CD4-positive, alpha-beta T cell treated with Interleukin-21 for 1 hour (primary cell): ENCODE measurements at places on chromosomes 16 and 17.
A peak's percentile ranks its signal among the peaks of the same experiment; 100 is the strongest.

GRCh38 chr16:8740775-8741355 is 56.6 kb downstream of the TMEM186 start:
- no peak for DNase-seq

DNA sequence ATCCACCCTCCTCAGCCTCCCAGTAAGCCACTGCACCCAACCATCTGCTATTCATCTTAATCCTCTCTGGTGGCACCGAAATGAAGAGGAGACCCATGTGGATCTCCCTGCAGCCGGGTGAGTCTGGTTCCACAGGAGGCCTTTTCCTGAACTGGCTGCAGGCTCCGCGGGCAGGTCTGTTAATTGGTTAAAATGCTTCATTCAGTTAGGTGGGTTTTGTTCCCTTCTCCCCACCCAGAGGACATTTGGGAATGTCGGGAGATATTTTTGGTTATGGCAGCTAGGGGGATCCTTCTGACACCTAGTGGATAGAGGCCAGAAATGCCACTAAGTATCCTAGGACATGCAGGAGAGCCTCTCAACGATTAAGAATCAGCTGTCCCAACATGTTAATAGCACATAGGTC is 16.7 kb downstream of the C16orf54 start:
- no peak for DNase-seq

DNA sequence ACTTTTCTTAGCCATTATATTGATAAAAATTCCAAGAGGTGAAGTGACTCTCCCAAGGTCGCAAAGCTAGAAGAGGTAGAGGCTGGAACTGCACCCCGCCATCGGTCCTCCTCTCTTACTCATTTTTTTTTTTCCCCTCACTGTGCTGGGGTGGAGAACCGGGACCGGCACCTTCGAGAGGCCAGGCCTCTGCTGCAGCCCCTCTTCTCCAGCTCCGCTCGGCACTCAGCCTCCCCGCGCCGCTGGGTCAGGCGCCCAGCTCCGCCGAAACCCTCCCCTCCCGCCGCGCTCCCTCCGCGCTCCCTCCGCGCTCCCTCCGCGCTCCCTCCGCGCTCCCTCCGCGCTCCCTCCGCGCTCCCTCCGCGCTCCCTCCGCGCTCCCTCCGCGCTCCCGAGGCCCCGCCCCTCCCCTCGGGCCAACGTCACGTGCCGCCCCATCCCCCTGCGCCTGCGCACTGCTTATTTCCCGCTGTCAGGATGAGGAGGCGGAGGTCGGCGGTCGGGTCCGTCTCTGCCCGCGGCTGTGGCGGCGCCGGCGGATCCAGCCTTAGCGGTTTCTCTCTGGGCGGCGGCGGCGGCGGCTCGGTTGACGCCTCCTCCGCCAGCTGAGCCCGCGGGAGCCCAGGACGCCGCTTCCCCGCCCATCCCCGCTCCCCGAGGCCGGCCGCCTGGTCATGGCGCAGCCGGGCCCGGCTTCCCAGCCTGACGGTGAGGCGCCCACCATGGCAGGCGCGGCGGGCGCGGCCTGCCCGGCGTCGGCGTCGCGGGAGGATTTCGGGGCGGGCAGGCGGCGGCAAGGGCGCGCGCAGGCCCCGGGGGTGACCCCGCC is at the start of gene RABEP1:
Gene RABEP1, plus strand, starts transcription at position 471 of the 828 bp plus-strand sequence. Its CDS starts 203 bp downstream, at position 674.
- peak; percentile 96 for DNase-seq

DNA sequence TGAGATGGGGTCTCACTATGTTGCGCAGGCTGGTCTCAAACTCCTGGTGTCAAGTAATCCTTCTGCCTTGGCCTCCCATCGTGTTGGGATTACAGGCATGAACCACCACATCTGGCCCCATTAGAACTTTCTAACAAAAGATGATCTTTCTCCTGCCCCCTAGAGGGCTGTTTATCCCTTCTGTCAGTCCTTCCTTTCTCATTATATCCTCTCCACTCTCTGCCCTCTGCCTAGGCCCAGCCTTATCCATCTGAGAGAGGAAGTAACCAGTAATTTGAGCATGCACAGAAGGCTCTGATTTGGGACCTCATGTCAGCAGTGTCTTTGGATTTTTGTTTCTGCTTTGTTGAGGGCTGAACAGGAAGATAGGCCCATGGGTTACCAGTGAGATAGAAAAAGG is 4.4 kb upstream of the DHX40 start:
- DNase-seq = peak; percentile 17

DNA sequence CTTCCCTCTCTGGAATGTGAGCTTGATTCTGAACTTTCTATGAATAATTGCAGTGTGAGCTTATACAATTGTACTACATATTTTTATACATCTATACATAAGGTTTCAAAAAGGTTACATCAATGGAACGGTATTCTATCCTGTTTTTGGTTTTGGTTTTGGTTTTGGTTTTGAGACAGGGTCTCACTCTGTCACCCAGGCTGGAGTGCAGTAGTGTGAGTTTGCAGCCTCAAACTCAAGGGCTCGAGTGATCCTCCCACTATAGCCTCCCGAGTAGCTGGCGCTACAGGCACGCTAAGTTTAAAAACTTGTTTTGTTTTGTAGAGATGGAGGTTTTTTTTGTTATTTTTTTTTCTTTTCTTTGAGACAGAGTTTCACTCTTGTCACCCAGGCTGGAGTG is 1.1 kb downstream of the CTRB1 start:
- peak; percentile 30 for DNase-seq

DNA sequence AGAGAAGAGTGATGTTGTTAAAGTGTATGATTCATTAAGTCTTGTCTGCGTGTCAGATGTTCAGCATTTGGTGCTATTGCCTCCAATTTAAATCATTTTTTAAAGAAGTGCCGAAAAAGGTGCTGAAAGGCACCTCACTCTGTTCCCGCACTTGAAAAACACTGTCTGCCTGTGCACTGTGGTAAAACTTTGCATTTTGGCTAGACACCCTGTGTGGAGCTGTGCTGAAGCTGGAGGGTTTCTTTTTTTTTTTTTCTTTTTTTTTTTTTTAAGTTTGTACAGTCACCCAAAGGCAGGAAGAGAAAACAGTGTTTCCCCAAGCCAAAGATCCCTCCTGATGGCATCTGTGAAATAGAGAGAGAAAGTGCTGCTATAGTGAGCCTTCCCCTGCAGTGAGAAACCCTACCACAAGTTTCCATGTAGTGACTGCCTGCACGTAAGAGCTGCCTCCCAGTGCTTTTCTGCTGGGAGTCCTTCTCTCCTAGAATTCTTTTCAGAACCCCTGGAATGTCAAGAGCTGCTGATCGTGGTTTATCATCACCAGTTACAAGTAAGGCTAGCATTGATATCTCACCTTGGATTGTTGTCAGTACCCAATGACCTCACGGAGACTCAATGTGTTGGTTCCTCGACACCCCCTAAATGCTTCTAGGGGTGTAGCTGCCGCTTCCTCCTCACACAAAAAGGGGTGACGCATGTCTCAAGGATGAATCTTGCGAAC is 116.0 kb upstream of the SOX9 start:
- DNase-seq = no peak

DNA sequence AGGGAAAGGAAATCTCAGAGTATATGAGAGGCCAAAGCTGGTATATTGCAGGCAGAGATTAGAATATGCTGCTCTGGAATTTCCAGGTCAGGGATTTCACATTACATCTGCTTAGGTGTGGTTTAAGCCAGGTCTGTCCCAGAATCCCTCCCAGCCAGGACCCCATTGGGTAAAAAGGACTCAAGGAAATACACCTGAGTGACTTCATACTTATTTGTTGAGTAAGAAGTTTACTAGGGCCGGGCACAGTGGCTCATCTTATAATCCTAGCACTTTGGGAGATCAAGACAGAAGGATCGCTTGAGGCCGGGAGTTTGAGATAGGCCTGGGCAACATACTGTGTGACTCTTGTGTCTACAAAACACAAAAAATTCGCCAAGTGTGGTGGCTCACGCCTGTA is 7.2 kb downstream of the PIPOX start:
- no peak for DNase-seq

DNA sequence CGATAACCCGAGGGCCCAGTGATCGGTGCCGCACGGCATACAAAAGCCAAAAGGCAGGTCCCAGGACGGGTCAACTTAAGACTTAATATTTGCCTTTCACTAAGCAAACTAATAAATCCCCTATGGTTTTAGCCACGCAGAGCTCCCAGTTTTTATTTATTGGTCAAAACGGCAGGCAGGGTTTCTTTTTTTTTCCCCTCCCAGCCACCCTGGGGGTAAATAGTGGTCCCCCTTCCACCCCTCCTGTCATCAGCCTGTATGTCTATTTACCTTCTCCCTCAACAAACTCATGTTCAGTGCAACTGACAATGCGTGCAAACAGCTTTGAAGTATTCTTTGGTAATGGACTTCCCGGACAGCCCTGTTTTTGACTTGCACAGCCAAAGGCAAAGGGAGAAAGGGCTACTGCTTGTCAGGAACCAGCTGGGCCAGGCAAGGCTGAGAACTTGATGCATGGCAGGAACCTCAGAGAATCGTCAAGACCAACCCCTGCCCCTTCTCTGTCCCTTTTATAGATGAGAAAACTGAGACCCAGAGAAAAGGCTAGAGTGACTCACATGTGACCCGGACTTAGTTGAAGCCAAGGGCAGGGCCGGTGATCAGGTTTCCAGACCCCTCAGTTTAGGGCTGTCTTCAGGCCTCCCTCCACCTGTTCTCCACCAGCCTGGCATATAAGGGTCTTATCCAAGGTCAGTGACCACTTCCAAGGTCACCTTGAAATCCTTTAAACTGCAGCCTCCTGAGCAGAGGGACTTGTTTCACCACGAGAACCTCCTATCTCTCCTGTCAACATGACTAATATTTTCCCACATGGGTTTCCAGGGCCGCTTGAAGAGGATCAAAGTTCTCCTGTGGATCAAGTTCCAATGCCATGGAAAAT is 279.0 kb downstream of the SOX9 start:
- no peak for DNase-seq

DNA sequence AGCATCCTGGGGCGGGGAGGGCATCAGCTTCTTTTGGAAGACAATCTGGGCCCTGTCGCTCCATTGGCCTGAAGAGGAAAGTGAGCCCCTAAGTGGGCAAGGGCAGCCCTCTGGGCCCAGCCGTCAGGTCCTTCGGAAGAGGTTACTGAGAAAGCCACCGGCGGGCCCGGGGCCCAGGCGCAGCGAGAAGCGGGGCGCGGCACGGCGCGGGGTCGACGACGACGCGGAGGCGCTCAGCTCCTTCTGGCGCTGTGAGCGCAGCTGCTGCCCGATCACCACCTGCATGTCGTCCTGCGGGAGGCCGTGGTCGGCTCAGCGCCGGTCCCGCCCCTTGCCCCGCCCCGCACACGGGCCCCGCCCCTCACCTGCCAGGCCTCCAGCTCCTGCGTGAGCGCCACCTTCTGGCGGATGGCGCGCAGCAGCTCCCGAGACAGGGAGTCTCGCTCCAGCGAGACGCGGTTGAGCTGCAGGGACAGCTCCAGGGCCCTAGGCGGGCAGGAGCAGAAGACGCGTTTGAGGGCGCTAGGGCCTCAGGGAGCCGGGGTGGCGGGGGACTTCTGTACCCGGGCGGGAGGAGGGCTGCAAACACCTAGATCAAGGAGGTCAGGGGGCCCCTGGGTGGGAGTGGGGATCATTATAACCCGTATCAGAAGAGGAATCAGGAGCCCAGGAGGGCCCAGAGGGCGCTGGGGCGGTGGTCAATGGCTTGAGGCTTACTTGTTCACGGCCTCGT is 4.3 kb downstream of the THOC6 start:
- DNase-seq = peak; percentile 89

- no peak for DNase-seq
These were observed 35.6 kb upstream of the NGFR start for GRCh38 chr17:49459401-49459984.

- DNase-seq = no peak
These were observed 4.7 kb upstream of the BEAN1 start for GRCh38 chr16:66422366-66422765.

- peak; percentile 81 for DNase-seq
These were observed 4.7 kb downstream of the ITGAE start for GRCh38 chr17:3796110-3796821.

- no peak for DNase-seq
These were observed 47.4 kb upstream of the CACNG3 start for GRCh38 chr16:24208710-24209109.

DNA sequence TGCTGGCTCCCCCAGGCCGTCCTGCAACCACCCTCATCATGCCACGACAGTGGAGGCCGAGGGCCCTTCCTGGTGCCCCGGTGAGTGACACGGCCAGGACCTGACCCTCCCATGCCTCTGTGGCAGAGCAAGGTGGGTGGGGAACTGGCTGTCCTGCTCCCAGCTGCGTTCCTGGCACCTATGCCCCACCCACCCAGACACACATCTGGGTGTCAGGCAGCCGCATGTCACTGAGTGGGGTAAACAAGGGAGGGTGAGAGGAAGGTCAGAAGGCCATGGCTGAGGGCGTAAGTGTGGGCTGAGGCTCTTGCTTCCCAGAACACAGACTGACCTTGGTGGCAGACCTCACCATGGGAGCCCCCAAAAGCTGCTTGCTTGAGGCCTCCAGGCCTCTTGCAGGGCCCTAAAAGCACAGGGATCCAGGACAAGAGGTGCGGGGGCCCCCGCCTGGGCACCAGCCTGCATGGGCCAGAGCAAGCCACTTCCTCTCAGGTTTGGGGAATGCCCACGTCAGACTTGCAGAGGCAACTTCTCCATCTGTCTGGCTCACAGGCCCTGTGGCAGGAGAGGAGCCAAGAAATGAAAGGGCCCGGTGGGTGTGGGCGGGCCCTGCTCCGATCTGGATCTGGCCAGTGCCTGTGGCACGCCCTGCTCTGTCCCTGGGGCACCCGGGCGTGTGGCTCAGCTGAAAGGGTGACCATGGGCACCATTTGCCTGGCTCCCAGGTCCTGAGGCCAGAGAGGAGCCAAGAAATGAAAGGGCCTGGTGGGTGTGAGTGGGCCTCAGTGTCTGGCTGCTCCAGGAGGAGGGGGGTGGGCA is 3.9 kb upstream of the CCDC57 start:
- peak; percentile 68 for DNase-seq

DNA sequence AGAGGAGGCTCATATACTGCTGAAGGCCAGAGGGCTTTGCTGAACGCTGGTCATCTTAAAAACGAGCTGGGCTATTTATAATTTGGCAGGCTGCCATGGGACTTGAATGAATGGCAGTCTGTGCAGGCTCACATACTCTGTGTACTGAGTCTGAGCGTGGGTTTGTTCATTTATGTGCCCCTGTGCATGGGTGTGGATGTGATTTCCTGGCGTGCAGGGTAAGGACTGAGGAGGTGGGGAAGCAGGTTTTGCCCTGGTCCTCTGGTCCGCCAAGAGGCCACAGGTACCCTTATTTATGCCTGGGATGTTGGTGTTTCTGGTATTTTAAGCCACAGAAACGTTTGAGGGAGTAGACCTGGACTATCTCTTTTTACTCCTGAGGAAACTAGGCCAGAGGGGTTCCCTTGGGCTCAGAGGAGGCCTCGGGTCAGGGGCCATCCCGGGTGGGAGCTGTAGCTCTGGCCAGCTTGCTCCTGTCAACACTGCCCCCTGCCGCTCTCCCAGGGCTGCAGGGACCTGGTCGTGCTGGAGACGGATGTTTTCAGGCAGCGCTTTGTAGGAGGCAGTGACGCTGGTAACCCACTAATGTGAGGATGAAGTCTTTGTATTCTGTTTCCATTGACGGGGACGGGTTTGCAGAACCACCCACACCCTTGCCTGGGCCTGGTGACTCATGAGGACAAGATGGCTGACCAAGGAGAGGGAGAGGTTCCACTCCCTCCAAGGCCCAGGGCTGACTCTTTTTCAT is 184.4 kb downstream of the MSI2 start:
- DNase-seq = peak; percentile 46

- peak; percentile 29 for DNase-seq
These were observed 5.8 kb upstream of the ZNF23 start for GRCh38 chr16:71467810-71468209.
